NCI-H1417 (cell line): ENCODE measurements at places on chromosomes 16 and 17.

DNA sequence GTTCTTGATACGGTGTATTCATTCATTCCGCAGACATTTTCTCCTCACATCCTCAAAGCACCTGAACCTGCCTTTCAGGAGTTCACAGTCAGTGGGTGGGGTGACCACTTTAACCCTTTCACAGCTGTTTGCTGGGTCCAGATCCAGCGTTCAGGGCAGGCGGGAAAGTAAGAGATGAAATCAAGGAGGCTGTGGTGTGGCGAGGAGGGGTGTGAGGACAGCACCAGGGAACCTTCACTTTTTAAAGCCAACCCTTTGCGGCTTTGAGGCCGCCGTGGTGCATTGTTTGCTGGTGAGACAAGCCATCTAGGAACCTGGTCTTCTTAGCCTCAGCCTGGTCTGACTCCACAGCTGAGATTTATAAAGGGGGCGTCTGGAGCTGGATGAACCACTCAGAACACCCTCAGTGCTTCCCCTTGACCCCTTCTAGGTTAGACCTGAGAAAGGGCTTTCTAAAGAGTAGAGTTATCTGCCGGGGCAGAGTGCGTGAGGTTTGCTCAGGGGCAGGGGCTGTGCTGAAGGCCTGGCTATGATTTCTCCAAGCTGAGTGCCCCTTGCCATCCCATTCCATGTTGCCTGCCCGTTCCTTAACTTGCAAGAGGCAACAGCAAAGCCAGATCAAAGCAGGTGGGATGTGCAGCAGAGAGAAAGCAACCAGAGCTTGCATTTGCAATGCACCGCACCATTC is 933 bp downstream of the CCR7 start:
- no peak for DNase-seq

- DNase-seq, result peak; percentile 39
These were observed 1.4 kb downstream of the CDK5R1 start for GRCh38 chr17:32488177-32488542.

- peak; percentile 28 for DNase-seq
These were observed 60.2 kb upstream of the PHOSPHO1 start for GRCh38 chr17:49290690-49291359.

GRCh38 chr17:41451154-41451728 is 10.5 kb upstream of the KRT38 start:
- DNase-seq, result no peak

DNA sequence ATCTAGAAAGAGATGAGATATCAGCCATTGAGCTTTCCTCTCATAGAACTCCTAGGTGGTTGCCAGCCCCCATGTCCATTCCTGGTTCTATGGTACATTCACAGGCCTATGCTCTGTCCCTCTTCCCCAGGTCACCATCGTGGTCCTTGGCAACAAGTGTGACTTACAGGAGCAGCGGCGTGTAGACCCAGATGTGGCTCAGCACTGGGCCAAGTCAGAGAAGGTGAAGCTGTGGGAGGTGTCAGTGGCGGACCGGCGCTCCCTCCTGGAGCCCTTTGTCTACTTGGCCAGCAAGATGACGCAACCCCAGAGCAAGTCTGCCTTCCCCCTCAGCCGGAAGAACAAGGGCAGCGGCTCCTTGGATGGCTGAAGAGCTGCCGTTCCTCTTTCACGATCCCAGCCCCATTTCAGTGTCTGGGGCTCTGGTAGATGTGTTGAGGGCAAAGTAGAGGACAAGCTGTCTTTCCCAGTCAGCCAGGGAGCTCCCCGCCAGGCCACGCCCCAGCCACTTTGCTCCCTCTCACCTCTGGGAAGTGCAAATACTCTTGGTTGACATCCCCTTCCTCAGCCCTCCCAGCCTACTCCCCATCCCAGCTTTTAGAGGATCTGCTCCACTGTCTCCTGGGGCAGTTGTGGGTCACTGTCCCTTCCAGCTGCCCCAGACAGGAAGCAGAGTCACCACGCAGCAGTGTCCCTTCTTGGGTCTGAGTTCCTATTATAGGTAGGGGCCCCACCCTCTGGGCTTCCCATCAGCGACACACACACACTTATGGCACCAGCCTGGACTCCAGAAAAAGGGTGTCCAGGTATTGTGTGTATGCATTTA is 3.8 kb downstream of the NKIRAS2 start:
- DNase-seq, result no peak

DNA sequence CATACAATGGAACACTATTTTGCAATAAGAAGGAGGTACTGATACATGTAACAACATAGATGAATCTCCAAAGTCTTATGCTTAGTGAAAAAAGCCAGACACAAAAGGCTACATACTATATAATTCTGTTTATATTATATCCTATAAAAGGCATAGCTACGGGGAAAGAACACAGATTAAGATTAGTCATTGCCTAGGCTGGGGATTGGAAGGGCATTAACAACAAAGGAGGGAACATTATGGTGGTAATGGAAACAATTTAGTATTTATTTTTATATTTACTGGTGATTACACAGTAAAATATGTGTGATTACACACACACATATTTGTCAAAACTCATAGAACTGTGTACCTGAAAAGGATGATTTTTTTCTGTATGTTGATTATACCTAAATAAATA is 278.1 kb downstream of the ZFHX3 start:
- DNase-seq, result no peak

DNA sequence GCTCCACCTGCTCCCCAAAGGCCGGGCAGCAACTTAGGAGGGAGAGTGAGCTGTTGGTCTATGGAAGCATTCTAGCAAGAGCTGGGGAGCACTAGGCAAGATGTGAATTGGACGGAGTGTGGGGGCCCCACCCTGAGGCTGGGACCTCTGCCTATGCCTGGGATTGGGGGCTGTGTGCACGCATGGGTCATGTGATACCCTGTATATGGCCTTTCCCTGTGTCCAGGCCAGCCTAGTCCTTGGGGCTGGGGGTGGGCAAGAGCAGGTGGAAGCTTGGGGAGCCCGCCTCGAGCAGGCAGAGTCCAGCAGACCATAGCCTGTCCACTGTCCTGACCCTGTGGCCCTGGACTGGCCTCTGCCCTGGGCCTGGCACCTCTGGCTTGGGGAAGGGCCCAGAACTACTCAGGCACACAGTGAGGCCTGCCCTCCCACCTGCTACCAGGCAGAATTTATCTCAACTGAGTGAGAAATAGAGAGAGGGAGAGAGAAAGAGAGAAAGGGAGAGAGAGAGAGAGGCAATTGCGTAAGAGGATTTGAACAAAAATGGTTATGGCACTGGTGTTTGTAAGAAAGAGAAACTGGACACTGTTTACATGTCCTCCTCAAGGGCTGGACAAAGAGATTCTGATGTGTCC is 19.1 kb downstream of the PDP2 start:
- no peak for DNase-seq

DNA sequence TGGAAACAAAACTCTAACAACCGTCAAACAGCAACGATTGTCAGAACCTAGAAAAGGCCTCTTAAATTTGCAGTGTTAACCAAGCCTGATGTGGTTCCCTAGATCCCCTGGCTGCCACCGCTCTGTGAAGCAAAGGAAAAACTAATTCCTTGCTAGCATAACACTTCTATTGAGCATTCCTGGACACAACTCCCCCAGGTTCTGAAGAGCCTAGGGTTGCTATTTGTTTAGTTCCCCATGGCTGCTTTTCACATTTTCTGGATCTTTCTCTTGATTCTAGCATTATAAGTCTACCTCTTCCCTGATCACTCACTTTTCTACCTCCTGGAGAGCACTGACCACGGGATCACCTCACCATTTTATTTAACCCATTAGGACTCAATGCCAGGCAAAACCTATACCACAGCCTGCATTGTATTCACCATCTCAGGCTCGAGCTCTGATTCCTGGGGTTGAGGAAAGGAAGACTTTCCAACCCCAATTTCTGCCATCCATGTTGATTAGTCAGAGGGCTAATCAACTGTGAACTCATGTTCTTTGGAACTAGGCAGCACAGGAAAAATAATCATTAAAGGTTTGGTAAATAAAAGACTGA is 692 bp upstream of the KCNJ16 start:
- no peak for DNase-seq

GRCh38 chr16:29992344-29992967 is 3.0 kb downstream of the HIRIP3 start:
- DNase-seq, result no peak

DNA sequence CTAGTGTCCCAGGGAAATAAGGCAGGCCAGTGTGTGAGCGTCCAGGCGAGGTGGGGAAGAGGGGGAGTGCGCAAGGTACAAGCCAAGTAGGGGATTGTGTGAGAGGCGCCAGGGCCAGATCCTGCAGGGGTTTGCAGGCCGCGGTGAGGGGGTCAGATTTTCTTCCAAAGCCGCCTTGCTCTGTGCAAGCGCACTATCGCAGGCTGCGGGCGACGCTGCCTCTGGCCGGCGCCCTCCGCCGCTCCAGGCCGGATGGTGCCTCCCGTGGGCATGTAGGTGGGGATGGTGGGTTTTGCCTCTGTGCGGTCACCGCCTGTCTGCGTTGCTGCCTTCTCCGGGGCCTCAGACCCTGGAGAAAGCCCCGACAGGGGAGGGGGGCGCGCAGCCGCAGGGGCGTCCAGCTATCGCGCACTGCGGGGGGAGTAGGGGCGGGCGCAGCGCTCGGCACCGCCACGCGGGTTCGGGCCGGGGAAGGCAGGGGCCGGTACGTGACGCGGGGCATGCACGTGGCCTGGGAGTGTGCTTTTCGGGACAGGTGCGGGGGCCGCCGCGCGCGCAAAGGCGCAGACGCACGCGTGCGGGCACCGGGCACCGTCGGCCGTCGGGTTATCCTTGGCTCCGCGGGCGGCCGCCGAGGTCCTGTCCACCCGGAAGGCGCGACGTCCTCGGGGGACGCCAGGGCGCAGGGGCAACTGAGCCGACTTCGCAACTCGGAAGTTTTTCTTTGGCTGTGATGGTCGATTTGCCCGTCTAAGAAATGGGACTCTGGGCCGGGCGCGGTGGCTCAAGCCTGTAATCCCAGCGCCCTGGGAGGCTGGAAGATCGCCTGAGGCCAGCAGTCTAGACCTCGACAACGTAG is 1.1 kb upstream of the HAPSTR1 start:
- DNase-seq, result peak; percentile 74

DNA sequence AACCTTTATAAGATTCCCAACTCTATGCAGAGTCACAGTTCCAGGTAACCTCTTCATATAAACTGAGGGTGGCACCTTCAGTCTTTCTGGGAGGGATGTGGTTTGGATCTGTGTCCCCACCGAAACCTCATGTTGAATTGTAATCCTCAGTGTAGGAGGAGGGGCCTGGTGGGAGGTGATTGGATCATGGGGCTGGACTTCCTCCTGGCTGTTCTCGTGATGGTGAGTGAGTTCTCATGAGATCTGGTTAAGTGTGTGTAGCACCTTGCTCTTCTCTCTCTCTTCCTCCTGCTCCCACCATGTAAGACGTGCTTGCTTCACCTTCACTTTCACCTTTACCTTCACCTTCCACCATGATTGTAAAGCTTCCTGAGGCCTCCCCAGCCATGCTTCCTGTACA is 30.5 kb downstream of the HS3ST2 start:
- no peak for DNase-seq

DNA sequence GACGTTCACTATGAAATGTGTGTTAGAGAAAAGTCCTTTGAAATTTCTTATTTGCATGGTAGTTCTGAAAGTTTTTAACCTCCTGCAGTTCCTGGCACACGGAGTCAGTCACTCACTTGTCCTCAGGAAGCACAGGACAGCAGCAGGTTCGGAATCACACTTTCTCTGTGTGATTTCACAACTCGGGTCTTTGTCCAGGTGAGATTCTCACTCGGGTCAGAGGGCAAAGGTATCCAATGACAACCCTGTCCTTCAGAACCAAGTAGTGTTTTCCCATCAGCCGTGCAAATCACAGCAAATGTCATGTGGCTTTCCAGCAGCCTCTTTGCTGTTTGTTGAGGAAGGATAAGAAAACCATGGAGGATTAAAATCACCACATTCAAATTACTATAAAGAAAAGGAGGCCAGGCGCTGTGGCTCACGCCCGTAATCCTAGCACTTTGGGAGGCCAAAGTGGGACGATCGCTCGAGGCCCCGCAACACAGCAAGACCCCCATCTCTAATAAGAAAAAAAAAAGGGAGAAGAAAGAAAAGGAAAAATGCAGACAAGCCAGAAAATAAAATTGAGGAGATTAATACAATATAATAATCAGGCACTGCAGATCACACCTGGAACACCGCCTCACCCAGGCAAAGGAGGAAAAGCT is 22.0 kb downstream of the ADCY9 start:
- DNase-seq, result no peak

GRCh38 chr16:80323187-80323807 is 217.5 kb upstream of the DYNLRB2 start:
- DNase-seq, result no peak

- no peak for DNase-seq
These were observed 30.9 kb upstream of the SEC14L1 start for GRCh38 chr17:77109764-77110359.

GRCh38 chr16:86508947-86509758 is 1.2 kb upstream of the FOXF1 start:
- no peak for DNase-seq

GRCh38 chr17:48997103-48997826 is at the start of gene IGF2BP1:
IGF2BP1 (plus strand) TSS chr17:48997385; CDS start chr17:48997746, 361 bp downstream.
- DNase-seq, result no peak

GRCh38 chr17:32870969-32871368 is 6.0 kb downstream of the MYO1D start:
- DNase-seq, result no peak

- no peak for DNase-seq
These were observed 30.5 kb downstream of the PIK3R6 start for GRCh38 chr17:8836821-8837562.

- DNase-seq, result no peak
These were observed 17.6 kb downstream of the MAPK8IP3 start for GRCh38 chr16:1723450-1724147.

DNA sequence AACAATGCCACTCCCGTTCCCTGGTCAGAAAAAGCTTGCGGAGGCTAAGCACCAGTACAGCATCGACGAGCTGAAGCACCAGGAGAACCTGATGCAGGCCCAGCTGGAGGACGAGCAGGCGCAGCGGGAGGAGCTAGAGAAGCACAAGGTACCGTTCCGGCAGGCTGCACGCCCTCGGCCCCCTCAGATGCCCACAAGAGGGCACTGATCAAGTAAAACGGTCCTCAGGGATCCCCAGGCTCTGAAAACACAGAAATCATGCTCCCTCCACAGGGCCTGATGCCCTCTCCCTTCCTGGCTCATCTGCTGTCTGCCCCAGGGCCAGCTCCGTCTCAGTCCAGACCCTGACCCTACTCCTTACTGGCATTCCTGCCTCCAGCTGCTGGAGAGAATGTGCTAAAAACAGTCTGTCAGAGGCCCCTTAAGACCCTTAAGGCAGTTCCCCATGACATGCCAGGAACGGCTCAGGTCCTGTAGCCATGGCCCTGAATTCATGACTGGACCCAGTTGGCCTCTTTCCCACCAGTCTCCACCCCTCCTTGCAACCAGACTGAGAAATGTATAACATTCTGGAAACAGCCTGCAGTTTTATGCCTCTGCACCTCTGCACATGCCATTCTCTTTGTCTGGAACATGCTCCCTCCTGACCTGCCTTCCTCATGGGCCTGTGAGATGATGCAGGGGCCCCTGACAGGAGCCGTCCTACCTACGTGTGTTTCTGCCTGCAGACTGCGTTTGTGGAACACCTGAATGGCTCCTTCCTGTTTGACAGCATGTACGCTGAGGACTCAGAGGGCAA is 21.8 kb downstream of the DRC3 start:
- no peak for DNase-seq

DNA sequence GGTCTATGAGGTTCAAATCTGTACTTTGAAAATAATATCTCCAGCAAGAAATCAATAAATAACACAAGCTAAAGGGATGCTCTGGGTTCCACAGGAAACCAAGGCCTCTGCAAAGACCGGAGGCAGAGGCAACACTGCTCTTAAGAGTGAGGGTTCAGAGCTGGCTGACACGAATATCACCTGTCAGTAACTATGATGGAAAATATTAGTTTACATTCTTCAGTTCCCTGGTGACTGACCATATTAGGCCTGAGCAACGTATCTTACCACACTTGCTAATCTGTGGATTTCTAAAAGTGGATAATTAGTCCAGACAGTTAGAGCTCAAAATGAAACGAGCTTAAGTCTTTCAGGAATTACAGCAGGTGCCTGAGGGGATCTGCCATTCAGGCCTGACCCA is 459.3 kb downstream of the HS3ST3B1 start:
- no peak for DNase-seq
